ENCODE measurements at places on chromosomes 5 and 9.

DNA sequence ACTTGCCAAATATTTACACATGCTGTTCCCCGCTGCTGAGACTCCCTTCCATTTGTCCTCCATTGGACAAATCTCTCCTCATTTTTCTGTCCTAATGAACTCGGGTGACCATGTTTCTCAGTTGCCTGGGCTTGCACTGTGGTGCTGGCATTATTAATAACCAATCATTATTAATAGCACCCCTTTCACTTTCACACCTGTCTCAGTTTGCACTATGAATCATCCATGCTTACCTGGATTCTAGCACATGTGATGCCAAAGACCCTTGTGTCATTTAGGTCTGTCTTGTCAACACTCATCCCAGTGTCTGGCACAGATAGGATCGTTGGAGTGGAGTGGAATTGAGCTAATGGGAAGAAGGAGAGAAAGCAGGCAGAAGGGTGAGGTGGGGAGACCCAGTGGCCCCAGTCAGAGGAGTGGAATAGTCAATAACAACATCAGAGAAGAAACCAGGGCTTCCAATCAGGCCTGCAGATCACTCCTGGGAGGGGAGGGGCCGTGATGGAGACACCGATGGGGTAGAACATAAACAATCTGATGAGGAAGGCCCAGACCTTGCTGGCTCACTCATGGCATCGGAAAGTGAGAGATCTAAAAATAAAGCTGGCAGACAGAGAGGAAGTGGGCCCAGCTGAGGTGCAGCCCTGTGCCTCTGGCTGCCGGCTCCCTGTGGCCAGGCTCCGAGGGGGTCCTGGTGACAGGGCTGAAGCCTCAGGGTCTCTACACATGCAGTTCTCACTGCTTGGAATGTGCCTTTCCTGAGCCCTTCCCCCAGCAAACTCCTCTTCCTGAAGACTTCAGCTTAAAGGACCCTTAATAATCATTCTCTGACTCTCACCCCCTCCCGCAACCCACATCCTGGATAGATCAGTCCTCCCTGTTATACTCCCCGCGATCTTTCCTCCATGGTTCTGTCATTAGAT lies 33.5 kb upstream of the CRB2 start:
- DNase-seq = peak; percentile 94

- peak; percentile 11 for DNase-seq
Measured at GRCh38 chr5:129748913-129749880, 1.3 kb downstream of the MINAR2 start.

GRCh38 chr9:100277166-100277979 lies 75.4 kb downstream of the TEX10 start:
- no peak for DNase-seq

- DNase-seq = no peak
Measured at GRCh38 chr9:109351032-109351431, 30.2 kb upstream of the EPB41L4B start.

DNA sequence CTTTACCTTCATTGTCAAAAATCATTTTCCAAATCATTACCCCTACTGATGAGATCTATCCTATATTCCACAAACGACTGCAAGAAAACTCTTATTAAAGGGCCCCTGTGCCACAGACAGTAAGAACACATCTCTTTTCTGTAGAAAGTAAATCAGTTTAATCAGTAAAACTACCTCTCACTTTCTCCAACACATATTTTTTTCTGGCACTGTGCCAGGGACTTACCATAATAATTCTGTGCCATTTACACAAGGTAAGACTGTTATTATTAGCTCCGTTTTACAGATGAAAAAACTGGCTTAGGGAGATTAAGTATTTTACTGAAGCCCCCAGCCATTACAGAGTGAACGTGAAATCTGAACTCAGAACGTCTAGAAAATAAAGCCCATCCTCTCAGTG lies 587.0 kb upstream of the COX7C start:
- DNase-seq = no peak

- no peak for DNase-seq
Measured at GRCh38 chr9:20391208-20391607, 231.1 kb downstream of the MLLT3 start.

- DNase-seq = no peak
Measured at GRCh38 chr9:69090946-69091345, 55.4 kb downstream of the FXN start.

DNA sequence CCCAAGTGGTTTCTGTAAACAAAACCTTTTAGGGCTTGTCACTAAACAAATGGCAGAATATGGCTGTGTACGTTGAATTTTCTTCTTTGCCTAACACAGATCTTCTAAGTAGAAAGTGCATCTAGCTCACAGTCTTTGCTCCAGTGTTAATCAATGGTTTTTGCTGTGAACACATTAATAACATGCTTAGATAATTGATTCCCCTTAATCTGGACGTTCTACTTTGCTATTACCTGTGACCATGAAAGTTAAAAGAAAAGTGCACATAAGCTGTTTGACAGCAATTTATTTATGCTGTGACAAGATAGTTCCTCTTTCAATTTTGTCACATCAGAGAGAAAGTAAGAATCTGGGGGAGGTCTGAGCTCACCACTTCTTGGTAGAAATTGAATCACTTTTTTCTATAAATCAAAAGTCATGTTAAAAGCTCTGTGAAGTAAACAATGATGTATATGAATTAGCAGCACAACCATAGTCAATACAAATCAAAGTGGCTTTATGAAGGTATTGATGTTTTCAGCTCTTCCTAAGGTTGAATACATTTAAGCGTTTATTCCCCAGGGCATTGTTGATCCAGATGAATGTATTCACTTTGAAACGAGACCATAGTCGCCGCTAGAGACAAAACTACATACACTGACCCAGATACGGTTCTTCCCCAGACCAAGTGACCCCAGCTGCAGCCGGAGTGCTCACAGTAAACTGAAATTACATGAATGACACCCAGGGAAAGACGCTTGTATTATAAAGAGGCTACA lies 174.6 kb upstream of the ZNF608 start:
- DNase-seq = no peak

- DNase-seq = no peak
Measured at GRCh38 chr5:9395706-9396105, 150.2 kb downstream of the SEMA5A start.

DNA sequence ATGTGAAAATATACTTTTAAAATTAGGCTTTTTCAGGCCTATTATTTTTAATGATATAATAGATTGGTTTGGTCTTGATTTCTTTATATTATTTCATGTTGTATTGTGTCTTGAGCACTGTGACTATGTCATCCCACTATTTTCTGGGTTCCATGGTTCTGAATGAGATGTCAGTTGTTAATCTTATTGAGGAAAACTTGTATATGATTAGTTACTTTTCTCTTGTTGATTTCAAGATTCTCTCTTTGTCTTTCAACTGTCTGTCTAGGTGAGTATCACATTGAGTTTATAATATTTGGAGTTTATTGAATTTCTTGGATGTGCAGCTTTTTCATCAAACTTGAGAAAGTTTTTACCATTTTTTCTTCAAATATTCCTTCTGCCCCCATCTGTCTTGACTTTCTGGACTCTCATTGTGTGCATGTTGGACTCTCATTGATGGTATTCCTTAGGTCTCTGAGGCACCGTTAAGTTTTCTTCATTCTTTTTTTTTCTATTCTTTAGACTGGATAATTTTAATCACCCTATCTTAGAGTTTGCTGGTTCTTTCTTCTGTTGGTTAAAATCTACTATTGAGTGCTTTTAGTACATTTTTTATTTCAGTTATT lies 175.8 kb downstream of the TMEM167A start:
- DNase-seq = no peak

DNA sequence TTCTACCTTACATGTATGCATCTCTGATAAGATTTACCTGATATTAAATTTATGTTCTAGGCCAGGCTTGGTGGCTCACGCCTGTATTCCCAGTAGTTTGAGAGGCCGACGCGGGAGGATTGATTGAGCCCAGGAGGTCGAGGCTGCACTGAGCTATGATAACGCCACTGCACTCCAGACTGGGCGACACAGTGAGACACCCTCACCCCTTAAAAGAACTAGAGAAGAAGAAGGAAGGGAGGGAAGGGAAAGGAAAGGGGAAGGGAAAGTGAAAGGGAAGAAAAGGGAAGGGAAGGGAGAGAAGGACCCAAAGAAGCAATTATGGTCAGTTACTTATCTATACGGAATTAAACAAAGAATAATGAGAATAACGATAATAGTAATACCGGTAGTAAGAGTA lies 1.2 kb upstream of the RFK start:
- DNase-seq = no peak

All from Jurkat, Clone E6-1 (cell line).